Upper lobe of right lung (tissue), 1 donor: ENCODE measurements at places on chromosomes 1 and 21. TPM values are rescaled to one million over a fixed set of nuclear protein-coding genes. Genes with fewer than 3 reads are reported as not detected.

DNA sequence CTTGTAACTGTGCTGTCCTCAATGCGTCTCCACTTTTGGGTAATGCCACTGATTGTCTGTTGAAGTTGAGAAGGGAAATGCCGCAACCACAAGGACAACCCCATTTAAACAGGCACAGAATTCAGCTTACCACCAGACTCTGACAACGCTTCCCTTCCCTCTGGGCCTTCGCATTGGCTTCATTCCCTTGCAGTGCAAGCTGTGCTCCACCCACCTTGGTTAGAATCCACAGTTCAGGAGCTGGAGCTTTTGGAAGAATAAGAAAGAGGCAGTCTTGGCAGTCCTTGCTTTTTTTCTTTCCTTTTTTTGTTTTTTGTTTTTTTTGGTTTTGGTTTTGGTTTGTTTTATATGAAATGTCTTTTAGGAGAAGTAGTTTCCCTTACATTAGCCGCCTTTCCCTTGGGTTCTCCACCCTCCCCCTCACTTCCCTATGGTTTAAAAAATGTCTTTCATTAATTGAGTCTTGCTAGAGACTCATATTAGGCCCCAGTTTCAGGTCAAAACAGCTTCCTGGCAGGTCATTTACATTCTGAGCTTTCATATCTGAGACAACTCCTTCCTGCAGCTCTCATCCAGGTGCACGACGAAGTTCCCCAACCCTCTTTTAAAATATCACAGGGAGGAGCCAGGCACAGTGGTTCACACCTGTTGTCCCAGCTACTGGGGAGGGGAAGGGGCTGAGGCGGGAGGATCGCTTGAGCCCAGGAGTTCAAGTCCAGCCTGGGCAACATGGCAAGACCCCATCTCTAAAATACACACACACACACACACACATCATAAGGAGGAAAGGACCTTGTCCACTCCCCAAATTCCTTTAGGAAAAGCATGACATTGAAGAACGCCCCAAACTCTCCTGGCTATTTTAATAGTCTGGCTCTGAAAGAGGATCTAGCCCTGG is 20.7 kb upstream of the LAX1 start:
- DNase-seq: no peak
- no peaks in the 10 kb centered on the region for H3K4me1 ChIP-seq
- H3K27me3 ChIP-seq: no peaks in the 10 kb centered on the region
- peaks cover 17% of the 10 kb centered on the region for H3K36me3 ChIP-seq
- H3K4me3 ChIP-seq: no peak overlapping the region
- H3K27ac ChIP-seq: no peak overlapping the region

- no peak for DNase-seq
- H3K4me1 ChIP-seq: no peaks in the 10 kb centered on the region
- no peak overlapping the region for H3K4me3 ChIP-seq
- H3K36me3 ChIP-seq: no peaks in the 10 kb centered on the region
- no peaks in the 10 kb centered on the region for H3K27me3 ChIP-seq
Measured at GRCh38 chr1:153072806-153073726, 1.7 kb upstream of the SPRR2B start.

GRCh38 chr1:220727519-220727918 is 20.6 kb upstream of the MTARC2 start:
- H3K36me3 ChIP-seq: no peaks in the 10 kb centered on the region
- H3K27me3 ChIP-seq: no peaks in the 10 kb centered on the region
- peaks cover under 1% of the 10 kb centered on the region for H3K4me1 ChIP-seq
- H3K4me3 ChIP-seq: no peak overlapping the region
- DNase-seq: no peak
- no peak overlapping the region for H3K27ac ChIP-seq

DNA sequence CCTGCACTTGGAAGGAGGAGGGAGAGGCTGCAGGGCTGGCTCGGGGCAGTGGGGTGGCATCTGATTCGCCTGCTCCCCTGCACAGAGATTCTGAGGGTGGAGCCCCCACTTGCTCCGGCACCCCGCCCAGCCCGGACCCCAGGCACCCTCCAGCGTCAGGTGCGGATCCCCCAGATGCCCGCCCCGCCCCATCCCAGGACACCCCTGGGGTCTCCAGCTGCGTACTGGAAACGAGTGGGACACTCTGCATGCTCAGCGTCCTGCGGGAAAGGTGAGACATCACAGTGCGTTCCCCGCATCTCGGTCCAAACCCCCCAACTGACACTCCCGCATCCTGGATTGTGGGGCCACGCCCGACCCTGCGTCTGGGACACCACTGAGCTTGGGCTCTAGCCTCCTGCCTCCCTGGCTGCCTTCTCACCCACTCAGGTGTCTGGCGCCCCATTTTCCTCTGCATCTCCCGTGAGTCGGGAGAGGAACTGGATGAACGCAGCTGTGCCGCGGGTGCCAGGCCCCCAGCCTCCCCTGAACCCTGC is 7.9 kb downstream of the ADAMTSL4 start:
- H3K27ac ChIP-seq: no peak overlapping the region
- no peak for DNase-seq
- H3K36me3 ChIP-seq: peaks cover 12% of the 10 kb centered on the region
- no peak overlapping the region for H3K4me3 ChIP-seq
- peaks cover 38% of the 10 kb centered on the region for H3K4me1 ChIP-seq
- no peaks in the 10 kb centered on the region for H3K27me3 ChIP-seq

DNA sequence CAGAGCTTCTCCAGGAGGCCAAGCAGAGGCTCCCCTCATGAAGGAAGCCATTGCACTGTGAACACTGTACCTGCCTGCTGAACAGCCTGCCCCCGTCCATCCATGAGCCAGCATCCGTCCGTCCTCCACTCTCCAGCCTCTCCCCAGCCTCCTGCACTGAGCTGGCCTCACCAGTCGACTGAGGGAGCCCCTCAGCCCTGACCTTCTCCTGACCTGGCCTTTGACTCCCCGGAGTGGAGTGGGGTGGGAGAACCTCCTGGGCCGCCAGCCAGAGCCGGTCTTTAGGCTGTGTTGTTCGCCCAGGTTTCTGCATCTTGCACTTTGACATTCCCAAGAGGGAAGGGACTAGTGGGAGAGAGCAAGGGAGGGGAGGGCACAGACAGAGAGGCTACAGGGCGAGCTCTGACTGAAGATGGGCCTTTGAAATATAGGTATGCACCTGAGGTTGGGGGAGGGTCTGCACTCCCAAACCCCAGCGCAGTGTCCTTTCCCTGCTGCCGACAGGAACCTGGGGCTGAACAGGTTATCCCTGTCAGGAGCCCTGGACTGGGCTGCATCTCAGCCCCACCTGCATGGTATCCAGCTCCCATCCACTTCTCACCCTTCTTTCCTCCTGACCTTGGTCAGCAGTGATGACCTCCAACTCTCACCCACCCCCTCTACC is 19.1 kb downstream of the CSF1 start:
- H3K36me3 ChIP-seq: peaks cover 46% of the 10 kb centered on the region
- H3K4me1 ChIP-seq: peaks cover 55% of the 10 kb centered on the region
- no peak overlapping the region for H3K4me3 ChIP-seq
- peak overlapping the region; percentile 70 for H3K27ac ChIP-seq

DNA sequence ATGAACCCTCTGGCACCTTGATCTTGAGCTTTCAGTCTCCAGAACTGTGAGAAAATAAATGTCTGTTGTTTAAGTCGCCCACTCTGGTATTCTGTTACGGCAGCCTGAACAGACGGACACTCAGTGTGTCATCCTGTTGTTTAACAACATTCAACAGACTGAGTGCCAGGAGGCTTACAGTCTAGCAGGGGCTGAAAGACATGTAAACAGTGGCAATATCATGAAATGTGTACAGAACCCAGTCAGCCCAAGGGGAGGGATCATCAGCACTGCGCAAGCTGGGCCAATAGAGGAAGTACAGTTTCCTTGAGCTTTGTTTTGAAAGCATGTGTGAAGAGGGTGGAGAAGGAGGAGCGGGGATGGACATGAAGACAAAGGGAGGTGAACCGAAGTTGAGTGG is 13.6 kb downstream of the DIP2A start:
- DNase-seq: no peak
- H3K27me3 ChIP-seq: no peaks in the 10 kb centered on the region
- no peak overlapping the region for H3K4me3 ChIP-seq

DNA sequence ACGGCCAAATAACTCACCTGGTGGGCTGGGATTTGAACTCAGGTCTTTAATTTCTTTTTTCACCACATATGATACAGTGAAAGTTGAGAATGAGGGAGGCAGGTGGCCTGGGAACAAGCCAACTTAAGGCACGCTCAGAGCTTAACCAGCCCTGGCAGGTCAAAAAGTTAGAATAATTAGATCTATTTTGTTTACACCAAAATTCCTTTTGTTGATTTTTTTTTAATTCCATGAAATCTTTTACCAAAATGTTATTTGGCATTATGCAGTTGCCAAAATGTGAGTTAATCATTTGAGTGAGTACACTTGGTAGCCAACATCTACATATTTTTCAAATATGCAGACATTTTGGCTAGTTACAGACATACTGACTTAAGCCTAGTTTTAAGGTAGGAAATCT is 36.8 kb downstream of the LHX8 start:
- DNase-seq: no peak
- H3K27ac ChIP-seq: no peak overlapping the region
- no peak overlapping the region for H3K4me3 ChIP-seq
- H3K36me3 ChIP-seq: no peaks in the 10 kb centered on the region

- H3K27me3 ChIP-seq: peaks cover 12% of the 10 kb centered on the region
- DNase-seq: no peak
- H3K4me1 ChIP-seq: no peaks in the 10 kb centered on the region
- no peaks in the 10 kb centered on the region for H3K36me3 ChIP-seq
- no peak overlapping the region for H3K27ac ChIP-seq
- no peak overlapping the region for H3K4me3 ChIP-seq
Measured at GRCh38 chr1:114208714-114209113, 55.0 kb upstream of the SYT6 start.

DNA sequence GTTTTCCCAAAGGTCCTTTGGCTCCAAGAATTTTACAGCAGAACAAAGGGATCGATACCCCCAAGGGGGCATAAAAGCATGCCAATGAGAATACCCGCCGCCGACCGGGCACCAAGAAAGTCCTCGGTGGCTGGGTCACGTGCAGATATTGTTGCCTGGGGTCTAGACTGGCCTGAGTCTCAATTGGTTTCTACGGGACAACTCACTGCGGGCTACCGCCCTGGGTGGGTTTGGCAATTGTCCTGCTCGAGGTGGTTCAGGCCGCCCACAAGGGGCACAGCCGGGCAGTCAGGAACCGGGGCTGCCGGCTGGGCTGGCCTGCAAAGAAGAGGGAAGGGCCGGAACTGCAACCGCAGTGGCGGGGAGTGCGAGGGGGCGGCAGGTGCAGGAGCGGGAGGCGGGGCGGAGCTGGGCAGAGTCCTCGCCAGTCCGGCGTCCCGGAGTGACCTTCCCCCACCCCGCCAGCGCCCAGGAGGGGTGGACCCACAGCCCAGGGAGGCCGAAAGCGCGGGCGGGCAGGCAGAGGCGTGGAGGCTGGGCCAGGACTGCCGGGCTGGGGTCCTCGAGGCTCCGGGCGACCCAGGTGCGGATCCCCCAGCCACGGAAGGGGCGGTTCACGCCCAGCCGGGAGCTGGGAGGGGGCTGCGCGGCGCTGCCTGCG is 926 bp upstream of the ATP1B1 start:
- H3K36me3 ChIP-seq: no peaks in the 10 kb centered on the region
- peak overlapping the region; percentile 89 for H3K4me3 ChIP-seq
- H3K4me1 ChIP-seq: peaks cover 12% of the 10 kb centered on the region
- H3K27ac ChIP-seq: peak overlapping the region; percentile 79
- DNase-seq: peak; percentile 97

GRCh38 chr21:43318841-43319781 is 107.8 kb downstream of the SIK1 start:
- H3K4me3 ChIP-seq: no peak overlapping the region
- no peaks in the 10 kb centered on the region for H3K36me3 ChIP-seq
- no peak overlapping the region for H3K27ac ChIP-seq
- H3K4me1 ChIP-seq: no peaks in the 10 kb centered on the region

DNA sequence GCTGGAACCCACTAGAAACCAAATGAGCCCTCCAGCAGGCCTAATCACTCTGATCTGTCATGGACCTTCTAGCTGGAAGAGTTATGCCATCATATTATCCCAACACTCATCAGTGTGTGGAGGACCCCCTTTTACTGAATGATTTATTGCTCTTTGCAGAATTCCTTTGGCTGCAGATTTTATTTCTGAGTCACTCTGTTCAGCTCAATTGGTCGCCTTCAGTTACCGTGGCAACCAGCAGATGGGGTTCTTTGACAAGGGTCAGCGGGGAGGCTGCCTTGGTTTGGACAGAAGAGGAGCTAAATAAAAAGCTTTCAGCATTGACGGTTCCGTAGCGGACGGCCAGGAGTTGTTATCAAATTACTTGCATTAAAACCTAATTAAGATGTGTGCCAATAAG is 220.1 kb downstream of the SDCCAG8 start:
- H3K27me3 ChIP-seq: no peaks in the 10 kb centered on the region
- DNase-seq: no peak
- peaks cover 15% of the 10 kb centered on the region for H3K4me1 ChIP-seq
- H3K4me3 ChIP-seq: no peak overlapping the region

DNA sequence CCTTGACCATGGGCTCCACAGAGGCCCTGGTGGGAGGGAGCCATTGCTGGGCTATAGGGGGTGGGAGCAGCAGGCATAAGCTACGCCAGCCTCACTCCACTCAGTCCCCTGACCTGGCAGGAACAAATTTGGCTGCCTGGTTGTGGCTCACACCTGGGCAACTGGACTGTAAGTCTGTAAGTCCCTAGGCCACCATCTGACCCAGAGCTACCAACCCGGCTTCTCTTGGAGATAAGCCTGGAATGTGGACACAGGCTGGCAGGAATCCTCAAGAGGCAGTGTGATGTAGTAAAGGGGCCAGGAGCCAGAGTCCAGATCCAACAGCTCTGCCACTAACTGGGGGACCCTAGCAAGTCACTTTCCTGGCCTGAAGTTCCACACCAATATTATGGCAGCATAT is 11.4 kb downstream of the NCF2 start:
- peaks cover 12% of the 10 kb centered on the region for H3K4me1 ChIP-seq
- DNase-seq: no peak
- H3K4me3 ChIP-seq: no peak overlapping the region
- no peaks in the 10 kb centered on the region for H3K27me3 ChIP-seq
- H3K27ac ChIP-seq: no peak overlapping the region
- peaks cover 6% of the 10 kb centered on the region for H3K36me3 ChIP-seq

The NHLH1 gene
- total RNA-seq: not detected

The MPL gene
- 0.61 TPM for total RNA-seq

The ATXN7L2 gene
- 4.6 TPM for total RNA-seq

The KLF17 gene
- total RNA-seq: 0.52 TPM
